ENCODE measurements at places on chromosomes 3 and 15.
A peak's percentile ranks its signal among the peaks of the same experiment; 100 is the strongest.

DNA sequence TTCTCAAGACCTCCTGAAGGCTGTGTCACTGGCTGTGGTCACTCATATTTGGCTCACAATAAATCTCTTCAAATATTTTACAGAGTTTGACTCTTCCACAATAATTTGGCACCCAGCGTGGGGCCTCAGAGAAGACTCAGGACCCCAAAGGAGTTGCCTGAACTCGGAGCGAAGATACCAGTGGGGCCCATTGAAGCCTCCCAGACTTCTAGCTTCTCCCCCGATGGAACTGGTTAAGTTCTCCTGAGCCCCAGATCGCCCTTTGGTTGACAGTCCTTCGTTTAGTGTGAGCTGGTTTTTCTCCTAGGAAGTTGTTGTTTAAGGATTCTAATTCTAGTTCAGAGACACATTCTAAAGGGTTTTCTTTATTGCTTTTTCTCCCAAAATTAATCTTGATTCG, 1.4 kb upstream of the SLC41A3 start:
- no peak for DNase-seq

- DNase-seq = no peak
These were observed 173.8 kb upstream of the BCL6 start for GRCh38 chr3:187919048-187919447.

DNA sequence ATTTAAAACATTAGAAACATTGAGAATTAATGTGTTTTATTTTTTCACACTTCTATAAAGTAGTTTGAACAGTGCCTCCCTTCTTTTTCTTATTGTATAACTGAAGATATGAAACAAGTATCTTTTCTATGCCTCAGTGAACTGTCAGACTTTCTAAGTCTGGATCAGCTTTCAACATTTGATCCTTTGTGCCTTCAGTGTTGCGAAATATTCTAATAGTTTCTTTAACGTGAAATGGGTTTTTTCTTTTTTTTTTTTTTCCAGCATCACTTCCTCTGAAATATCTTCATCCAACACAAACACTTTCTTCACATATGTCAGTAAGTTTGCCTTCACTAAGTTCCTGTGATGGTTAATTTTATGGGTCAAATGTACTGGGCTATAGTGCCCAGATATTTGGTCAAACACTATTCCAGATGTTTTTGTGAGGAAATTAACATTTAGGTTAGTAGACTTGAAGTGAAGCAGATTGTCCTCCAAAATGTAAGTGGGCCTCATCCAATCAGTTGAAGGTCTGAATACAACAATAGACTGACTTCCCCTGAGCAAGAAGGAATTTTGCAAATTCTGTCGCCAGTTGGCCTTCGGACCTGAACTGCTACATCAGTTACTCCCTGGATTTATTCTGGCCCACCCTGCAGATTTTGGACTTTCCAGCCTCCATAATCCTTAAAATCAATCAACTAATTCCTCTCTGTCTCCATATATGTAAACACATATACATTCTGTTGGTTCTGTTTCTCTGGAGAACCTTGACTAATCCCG, 6.4 kb upstream of the CPOX start:
- peak; percentile 14 for DNase-seq

DNA sequence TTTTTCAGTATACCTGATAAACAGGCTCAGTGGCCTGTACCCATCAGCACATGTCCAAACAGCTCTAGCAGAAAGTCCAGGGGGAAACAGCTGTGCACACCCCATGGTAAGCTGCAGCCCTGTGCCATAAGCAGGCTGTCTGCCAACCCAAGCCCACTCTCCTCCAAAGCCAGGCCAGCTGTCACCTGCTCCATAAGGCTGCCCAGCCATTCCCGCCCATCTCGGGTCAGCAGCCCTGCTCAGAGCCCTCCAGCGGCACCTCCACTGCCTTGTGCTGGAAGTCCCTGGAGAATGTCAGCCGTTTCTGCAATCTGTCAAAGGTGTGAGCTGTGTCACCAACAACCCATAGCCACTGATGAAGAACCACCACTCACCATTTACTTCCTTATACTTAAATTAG, 82.0 kb downstream of the NTRK3 start:
- DNase-seq = peak; percentile 75

- DNase-seq = no peak
These were observed 13.4 kb upstream of the LEKR1 start for GRCh38 chr3:156812521-156813335.

GRCh38 chr3:88000853-88001252, 58.0 kb downstream of the CGGBP1 start:
- peak; percentile 4 for DNase-seq

DNA sequence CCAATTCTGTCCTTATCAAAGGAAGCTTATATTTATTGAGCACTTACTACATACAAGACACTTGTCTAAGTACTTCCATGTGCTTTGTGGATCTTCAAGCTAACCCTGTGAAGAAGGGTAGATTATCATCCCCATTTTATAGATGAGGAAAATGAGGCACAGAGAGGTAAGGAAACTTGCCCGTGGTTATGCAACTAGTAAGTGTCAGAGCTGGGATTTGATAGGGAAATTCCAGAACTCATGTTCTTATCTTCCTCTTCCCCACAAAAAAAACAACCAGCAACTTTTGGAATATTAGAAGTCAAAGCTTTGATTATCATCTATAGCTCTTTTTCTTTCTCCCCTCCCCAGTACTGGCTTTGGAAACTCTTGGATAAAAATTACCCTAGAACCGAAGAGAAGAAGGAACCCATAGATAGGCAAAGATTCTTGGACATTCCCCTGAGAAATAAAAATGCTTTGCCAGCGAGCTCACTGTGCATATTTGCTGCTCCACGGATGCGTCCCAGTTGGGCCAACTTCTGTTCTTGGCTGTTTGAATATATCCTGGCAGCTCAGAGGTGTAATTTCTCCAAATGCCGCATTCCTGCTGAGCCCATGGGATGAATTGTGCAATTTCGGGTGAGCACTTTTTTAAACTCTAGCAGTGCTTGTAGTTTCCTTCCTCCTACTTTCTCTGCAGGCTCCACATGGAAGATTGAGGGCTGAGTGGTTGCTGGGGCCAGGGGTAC, 591.5 kb upstream of the CFAP20DC start:
- no peak for DNase-seq

DNA sequence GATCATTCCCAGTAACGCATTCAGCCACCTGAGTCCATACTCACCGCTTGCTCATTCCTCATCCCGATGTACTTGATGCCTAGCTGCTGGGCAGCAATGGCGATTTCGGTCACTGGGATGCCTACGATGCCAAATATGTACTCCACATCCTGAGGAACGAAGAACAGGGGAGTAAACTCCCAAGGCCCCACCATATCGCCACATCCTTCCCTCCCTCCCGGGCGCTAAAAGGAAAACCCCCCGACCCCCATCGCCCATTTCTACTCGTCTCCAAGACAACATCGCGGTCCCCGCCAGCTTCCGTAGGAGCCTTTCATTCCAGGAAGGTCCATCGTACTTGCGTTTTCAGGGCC, 347 bp downstream of the HACL1 start:
- DNase-seq = no peak

DNA sequence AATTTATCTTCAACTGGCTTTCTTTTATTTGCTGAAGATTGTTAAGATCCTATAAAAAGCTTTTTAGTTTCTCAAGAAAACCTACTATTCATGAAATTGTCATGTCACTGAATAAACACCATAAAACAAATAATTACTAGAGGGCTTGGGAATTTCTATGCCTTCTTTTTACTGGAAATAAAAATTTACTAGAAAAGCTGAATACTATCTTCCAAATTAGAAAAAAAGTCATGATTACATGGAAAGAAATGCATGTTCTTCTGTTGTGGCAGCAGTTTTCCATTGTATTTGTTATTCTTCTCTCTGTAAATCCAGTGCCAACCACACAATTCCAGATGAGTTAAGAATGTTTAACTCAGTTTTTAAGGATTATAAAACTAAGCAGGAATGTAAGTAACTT, 153.8 kb downstream of the RAP2B start:
- DNase-seq = no peak

- no peak for DNase-seq
These were observed 394.6 kb upstream of the RORA start for GRCh38 chr15:61623746-61624145.

GRCh38 chr15:49152552-49153312, 2.7 kb downstream of the COPS2 start:
- no peak for DNase-seq

DNA sequence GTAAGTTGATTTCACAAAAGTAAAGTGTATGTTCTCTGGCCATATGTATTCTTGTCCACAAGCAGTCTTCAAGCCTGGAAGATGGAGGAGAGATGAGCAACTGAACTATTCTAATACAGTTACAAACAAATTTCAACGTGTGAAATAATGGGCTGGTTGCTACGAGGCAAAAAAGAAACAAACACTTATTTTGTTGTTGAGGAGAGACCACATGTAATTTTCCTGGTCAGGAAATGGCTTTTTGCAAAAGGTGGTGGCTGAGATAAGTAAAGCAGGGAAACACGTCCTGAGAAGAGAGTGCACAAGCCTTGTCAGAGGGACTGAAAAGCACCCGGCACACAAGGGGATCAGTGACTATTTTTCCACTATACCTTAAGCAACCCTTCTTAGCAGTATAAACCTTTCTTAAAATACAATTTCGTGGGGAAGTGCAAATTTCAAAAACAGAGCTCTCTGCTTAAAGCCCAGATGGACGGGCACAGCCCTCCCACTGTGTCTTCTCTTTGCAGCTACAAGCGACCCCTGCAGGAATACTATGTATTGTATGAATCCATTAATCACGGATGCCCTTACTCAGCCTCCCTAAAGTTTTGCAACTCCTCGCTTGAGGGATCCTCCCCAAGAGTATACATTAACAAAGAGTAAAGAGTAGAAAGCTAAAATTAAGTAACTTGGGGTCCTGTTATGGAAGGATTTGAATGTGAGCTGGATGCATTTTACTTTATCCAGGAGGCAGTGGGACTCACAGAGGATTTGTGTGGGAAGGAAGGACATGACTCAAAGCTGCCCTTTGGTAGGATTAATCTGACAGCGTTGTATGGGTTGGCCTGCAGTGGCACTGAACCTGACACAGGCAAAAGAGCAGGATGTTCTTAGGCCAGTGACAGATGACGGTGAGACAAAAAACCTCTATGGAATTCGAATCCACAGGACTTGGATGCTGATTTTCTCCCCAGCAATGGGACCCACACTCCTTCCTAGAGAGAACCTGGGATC, 253.7 kb downstream of the IL5RA start:
- peak; percentile 11 for DNase-seq

DNA sequence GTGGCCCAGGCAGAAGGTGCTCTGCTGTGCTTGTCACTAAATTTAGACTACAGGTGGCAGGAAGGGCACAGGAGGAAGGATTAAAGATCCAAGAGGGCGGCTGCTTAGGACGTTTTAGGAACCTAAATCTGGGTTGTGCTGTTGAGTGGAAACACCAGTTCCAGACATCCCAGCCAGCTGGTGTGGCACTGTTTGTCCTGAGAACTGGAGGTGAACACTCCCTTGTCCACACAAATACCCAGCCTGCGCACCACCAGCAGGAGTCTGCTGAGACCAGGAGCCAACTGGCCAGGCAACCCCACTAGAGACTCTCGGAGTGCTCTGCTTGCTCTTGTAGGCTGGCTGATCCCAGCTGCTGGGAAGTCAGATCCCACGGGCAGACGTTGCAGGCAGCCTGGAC, 30.3 kb upstream of the UACA start:
- no peak for DNase-seq

- DNase-seq = no peak
These were observed 241.9 kb downstream of the IL20RB start for GRCh38 chr3:137199678-137200077.

GRCh38 chr3:106059953-106060517, 191.2 kb upstream of the CBLB start:
- no peak for DNase-seq

DNA sequence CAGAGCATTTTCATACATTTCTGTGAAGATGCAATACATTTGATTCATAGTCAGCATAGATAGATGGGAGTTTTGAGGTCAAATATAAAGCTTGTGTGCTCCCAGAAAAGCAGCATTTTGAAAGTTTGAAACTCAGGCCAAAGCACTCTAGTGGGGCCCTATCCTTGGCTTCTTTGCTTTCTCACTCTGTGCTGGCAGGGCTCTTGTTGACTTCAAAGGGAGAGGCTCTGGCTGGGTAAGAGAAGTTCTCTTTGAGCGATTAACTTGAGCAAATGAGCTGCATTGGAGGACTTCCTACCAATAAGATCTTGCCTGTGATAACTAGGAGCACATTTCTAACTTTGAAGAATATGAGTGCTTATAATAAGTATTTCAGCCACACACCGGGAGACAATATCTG, 214.0 kb upstream of the RARB start:
- DNase-seq = no peak

DNA sequence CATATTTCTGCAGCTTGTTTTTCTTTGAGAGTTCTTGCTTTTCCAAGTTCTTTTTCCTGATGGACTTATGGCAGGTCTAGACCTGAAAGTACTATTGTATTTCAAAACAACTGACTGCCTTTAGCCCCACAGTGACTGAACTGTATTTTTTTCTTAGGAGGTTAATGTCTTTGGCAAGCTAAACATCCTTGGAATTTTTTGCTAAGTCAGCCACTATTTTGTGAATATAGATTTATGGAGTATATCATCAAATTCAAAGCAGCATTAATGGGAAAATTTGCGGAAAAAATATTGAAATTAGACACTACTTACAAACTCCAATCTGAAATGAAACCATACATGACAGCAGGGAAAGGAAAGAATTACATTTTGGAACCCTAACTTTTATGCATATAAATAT, 8.6 kb downstream of the PIK3CA start:
- DNase-seq = no peak

GRCh38 chr3:74639681-74640080, 25.2 kb upstream of the CNTN3 start:
- DNase-seq = no peak

GRCh38 chr3:82461049-82461889, 699.8 kb upstream of the GBE1 start:
- no peak for DNase-seq

DNA sequence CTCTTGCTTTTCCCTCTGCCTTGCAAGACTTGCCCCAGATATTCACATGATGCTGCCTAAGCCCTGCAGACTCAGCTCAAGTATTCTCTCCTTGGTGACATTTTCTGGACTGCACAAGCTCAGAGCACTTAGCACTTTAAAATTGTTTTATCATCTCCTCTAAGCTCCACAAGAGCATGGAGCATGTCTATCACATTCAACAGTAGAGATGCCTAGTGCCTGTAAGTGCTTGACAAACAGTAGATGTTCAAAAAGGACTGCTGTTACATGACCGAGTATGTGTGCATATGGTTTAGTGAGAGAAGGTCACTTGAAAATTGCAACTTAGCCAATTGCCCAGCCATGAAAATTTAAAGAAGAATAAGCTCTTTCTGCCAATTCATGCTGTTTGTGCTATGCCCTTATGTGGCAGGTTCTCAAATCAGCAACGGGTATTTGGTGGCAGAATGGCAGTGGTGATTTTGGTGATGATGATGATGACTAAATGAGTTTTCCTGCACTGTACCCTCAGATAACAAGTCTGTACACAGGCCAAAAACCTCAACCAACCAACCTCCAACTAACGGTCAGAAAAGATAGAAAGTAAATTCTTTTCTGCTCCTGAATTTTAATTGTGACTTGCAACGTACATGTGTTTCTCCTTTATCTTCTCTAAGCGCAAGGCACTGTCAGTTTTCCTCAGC, 647.2 kb upstream of the UBE2E2 start:
- no peak for DNase-seq

All from NCI-H82 (cell line).